ENCODE measurements at places on chromosomes 6 and 20.

- DNase-seq, result no peak
Observed at GRCh38 chr6:98416027-98416426, 418.3 kb upstream of the POU3F2 start.

DNA sequence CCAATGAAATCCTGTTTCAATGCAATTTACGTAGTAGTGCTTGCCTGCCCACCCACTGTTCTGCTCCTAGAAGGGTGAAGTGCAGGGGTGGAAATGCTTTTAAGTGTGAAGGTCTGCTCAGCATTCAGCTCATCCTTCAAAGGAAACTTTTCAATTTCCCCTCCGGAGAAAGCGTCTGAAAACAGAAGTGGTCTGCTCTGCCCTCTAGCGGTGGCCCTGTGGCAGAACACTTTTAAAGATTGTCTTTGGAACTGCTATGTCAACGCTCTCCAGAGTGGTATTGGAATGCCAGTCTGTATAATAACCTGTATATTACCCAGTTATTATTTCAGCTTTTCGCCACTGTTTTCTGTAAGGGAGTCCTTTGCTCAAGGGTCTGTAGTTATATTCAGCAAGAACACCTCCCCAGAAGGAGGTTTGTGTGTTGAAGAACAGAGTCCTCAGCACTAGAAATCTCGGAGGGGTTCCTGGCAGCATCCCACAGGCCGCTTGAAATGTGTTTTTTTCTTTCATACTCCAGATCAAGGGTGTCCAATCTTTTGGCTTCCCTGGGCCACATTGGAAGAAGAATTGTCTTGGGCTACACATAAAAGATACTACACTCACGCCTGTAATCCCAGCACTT, 63.1 kb upstream of the KLHL31 start:
- DNase-seq, result no peak

- DNase-seq, result no peak
Observed at GRCh38 chr6:44004625-44005506, 122.4 kb downstream of the MRPL14 start.

DNA sequence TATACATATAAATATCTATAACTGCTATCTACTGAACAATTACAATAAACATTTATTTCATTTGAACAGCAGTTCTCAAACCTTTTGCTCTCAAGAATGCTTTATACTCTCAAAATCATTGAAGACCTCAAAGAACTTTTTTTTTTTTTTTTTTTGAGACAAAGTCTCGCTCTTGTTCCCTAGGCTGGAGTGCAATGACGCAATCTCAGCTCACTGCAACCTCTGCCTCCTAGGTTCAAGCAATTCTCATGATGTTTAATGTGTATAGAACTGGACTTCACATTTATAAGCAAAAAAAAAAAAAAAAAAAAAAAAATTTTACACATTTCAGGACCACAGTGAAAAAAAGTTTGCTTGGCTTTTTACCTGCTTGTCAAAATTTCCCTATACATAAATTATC, 11.7 kb downstream of the UBE2V1 start:
- no peak for DNase-seq

DNA sequence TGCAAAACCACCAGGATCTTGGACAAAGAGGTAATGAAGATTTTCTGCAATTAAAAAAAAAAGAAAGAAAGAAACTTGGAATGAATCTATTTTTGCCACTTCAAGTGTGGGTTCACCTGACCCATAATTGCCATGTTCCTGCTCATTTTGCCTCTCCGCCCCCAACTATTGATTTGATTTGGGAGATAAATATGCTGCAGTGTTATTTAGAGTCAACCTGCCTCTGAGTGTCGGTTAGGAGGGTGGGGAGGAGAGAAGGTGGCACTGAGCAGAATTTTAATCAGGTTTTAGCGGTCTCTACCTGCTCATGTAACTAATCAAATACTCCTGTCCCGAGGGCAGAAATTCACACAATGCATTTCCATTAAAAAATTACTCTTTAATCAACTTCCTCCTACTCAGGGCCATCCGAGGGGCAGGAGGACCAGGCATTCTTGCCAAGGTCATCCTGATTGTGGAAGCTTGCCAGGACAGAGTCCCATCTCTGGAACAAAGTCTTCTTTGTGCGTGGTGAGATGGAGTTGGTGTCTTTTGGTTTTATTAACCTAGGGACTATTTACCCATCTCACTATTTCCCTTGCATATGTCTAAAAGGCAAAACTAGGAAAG, 300.1 kb downstream of the CDH26 start:
- no peak for DNase-seq

DNA sequence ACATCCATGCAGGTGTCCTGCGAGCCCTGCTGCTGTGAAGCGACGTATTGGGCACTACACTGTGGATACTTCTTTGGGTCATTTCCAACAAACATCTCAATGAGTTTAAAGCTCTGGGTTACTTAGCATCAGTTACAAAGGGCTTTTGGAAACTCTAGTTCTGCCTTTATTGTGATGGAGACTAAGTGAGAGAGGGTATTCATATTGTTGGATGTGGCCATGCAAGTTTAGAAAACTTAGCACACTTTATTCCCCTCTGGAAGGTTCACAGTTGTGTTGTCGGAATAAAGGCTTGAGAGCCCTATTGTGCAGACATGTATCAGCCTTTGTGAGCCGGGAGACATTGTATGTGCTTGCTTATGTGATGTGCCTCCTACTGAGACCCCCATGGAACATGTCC, 22.1 kb downstream of the DUSP22 start:
- DNase-seq, result no peak

GRCh38 chr6:65776332-65776731, 69.3 kb upstream of the EYS start:
- no peak for DNase-seq

GRCh38 chr6:135212020-135212806, 31.1 kb downstream of the MYB start:
- no peak for DNase-seq

GRCh38 chr6:46299253-46299652, 128.5 kb upstream of the ENPP5 start:
- DNase-seq, result no peak

DNA sequence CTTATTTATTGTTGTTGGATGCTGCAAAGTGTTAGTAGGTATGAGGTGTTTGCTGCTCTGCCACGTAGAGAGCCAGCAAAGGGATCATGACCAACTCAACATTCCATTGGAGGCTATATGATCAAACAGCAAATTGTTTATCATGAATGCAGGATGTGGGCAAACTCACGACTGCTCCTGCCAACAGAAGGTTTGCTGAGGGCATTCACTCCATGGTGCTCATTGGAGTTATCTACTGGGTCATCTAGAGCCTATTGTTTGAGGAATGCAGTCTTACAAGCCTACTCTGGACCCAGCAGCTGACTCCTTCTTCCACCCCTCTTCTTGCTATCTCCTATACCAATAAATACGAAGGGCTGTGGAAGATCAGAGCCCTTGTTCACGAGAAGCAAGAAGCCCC, 12.1 kb downstream of the MICB start:
- no peak for DNase-seq

GRCh38 chr6:159623156-159623555, 69.9 kb downstream of the SOD2 start:
- no peak for DNase-seq

DNA sequence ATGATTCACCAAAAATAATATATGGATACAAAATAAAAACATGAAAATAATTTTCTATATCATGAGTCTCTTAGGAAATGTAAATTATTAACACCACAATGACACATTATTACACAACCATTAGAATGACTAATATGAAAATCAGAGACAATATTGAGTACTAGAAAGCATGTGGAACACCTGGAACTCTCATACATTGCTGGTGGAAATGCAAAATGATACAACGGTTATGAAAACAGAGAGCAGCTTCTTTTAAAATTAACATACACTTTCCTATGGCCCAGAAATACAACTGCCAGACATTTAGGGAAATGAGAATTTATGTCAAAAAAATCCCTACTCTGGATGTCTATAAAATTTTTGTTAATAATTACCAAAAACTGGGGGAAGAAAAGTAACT, 853.3 kb upstream of the MAN1A1 start:
- no peak for DNase-seq

- DNase-seq, result no peak
Observed at GRCh38 chr6:33785778-33786177, 3.2 kb downstream of the LEMD2 start.

DNA sequence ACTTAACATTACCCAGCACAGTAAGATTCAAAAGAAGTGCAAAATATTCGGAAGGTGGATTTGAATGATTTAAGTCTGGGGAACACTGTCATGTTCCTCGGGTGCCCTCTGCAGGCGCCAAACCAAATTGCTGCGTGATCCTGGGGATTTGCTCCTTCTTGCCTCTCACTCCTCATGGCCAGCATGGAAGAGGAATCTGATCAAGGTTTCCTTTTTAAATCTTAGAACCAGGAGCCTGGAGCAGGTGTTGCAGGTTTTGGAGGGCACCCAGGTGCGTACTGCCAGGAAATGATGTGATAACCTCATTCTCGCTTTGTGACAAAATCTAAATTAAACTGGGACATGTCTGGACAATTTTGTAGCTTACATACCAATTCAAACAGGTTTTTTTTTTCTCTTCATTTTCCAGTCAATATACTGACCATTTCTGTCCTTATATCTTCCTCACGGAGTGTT, 8.1 kb upstream of the PFDN4 start:
- DNase-seq, result peak; percentile 43

- peak; percentile 21 for DNase-seq
Observed at GRCh38 chr6:52598123-52598823, 21.4 kb upstream of the TRAM2 start.

DNA sequence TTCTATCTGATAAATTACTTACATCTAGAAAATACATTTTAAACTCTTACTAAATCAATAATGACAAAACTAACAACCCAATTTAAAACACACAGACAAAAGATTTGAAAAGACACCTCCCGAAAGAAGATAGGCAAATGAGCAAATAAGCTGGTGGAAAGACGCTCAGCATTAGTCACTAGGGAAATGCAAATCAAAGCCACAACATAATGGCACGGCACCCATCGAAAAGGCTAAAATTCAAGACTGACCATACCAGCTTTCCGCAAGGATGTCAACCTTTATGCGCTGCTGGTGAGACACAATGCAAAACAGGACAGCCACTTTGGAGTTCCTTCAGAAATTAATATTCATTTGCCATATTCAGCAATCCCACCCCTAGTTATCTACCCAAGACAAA, 25.9 kb downstream of the TAF4 start:
- DNase-seq, result no peak

DNA sequence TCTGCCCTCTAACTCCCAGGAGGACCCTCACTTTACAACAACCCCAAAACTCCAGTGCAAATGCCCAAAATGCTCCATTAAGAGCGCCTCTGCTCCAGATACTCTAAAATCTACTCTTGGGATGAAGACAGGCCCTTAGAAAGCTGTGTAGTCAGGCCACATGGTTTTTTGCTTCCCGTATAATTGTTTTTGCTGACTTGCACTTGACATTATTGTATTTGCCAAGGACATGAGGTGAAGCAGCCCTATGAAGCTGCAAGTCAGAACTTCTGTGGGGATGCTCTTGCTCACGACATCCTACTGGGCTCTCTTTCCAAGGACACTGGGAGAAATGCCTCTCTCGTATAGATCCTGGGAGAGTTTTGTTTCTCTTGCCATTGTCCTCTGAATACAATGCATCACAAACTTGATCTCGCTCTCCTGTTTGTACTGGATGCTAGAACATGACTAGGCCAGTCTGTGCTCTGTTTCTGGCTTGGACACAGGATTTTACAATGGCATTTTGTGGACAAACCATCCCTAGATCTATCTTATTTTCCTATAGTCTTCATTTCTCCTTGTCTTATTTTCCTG, 177.2 kb upstream of the DTNBP1 start:
- DNase-seq, result no peak

DNA sequence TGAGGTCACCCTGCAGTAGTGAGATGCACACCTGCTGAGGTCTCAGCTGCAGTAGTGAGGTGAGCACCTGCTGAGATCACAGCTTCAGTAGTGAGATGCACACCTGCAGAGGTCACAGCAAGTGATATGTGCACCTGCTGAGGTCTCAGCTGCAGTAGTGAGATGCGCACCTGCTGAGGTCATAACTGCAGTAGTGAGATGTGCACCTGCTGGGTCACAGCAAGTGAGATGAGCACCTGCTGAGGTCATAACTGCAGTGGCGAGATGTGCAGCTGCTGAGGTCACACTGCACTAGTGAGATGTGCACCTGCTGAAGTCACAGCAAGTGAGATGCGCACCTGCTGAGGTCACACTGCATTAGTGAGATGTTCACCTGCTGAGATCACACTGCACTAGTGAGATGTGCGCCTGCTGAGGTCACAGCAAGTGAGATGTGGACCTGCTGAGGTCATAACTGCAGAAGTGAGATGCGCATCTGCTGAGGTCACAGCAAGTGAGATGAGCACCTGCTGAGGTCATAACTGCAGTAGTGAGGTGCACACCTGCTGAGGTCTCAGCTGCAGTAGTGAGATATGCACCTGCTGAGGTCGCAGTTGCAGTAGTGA, 20.8 kb downstream of the ZDHHC14 start:
- no peak for DNase-seq

DNA sequence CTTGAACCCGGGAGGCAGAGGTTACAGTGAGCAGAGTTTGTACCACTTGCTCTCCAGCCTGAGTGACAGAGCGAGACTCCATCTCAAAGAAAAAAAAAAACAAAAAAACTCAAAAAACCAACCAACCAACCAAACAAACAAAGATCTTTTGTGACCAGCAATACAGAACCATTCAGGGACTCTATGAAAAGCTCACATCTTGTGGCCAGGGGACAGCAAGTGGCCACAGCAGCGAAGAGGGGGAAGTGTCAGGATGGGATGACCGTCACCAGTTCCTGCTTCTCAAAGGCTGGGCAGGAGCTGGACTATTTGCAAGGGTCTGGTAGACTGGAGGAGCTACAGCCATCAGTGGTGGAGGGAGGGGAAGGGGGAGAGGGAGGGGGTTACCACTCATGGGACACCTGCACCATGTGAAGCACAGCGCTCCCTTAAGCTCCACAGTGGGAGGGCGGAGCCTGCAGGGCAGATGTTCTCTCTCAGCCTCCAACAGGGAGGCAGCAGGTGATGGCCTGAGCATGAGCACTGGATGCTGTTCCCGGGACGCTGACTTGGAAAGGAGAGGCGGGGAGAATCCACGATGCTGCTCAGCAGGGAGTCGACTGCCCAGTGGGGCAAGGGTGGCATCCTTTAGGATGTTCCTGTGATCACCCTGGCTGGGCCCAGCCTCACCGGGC, 19.7 kb upstream of the ULBP3 start:
- no peak for DNase-seq

- DNase-seq, result no peak
Observed at GRCh38 chr6:139143111-139143510, 8.2 kb downstream of the HECA start.

Measured in GOT3 (cell line).